ENCODE measurements at places on chromosomes 3 and 15. TPM values are rescaled to one million over a fixed set of nuclear protein-coding genes. Genes with fewer than 3 reads are reported as not detected.

The PEX11A gene
- total RNA-seq: 7.8 TPM

GRCh38 chr3:152817400-152817799 lies 17.5 kb upstream of the P2RY1 start:
- DNase-seq: no peak

The UTS2B gene
- 0.64 TPM for total RNA-seq

- DNase-seq: no peak
These were observed 301.0 kb upstream of the LYSMD4 start for GRCh38 chr15:100034191-100034590.

GRCh38 chr15:33473005-33473404 lies 162.2 kb downstream of the RYR3 start:
- no peak for DNase-seq

GRCh38 chr15:77568973-77569728 lies 63.6 kb downstream of the LINGO1 start:
- no peak for DNase-seq

- no peak for DNase-seq
These were observed 379.9 kb upstream of the RBMS3 start for GRCh38 chr3:28901018-28901417.

- DNase-seq: no peak
These were observed 958 bp downstream of the GLDN start for GRCh38 chr15:51342227-51342999.

The RAD54L2 gene
- total RNA-seq: 33.5 TPM

- peak; percentile 66 for DNase-seq
These were observed 466 bp downstream of the IQSEC1 start for GRCh38 chr3:13072600-13073325.

GRCh38 chr3:53300826-53301225 lies 45.0 kb upstream of the TKT start:
- DNase-seq: no peak

DNA sequence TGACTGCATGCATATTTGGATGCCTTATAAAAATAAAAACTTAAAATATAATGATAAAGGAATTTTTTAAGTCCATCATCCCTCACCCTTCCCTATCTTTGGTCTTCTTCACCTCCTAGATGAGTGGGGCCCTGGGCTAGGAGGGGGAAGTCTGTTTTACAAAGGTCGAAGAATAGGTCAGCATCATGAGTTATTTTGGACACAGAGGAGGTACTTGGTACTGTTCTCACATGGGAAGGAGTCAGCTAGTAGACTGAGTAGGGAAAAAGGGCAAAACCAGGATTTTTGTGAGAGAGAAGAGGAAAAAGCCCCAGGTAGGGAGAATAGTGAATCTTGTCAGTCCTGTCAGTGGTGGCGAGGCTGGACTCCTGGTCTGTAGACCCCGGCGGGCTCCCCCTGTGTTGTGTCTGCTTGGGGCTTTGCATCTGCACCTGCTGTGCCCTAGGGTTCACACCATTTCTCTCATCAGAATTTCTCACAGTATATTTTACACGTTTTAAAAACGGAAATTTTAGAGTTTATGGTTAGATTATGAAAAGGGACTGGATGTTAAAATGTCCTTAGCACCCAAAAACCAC lies 17.2 kb downstream of the GCSAM start:
- no peak for DNase-seq

The AGBL1 gene
- 0.91 TPM for total RNA-seq

DNA sequence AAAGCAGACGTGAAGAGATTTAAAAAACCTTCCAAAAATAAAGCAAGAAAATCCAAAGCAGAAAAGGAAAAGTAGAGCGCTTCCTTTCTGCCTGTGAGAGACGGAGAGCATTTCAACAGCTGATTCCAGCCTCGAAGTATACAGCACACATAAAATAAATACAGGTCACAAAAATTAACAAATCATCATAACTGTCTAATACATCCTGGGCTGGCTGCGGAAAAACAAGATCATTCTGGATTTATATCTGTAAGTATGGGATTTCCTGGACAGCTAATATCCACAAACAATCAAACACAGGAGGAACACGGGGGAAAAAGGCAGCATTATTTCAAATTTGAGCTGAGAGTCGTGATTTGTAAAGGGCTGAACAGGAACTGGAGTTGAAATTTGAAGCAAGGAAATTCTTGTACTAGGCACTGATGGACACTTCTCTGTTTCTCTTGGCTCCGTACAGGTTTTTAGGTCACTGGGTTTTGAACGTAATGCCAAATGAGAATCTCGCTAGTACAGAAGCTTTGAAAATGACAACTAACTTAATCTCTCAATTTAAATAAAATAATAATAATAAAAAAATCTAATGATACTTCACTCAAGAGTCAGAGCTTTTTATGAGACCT lies 577.7 kb downstream of the FOXP1 start:
- no peak for DNase-seq

The ARPIN gene
- 16.3 TPM for total RNA-seq

GRCh38 chr3:63047068-63047467 lies 171.9 kb upstream of the CADPS start:
- DNase-seq: no peak

DNA sequence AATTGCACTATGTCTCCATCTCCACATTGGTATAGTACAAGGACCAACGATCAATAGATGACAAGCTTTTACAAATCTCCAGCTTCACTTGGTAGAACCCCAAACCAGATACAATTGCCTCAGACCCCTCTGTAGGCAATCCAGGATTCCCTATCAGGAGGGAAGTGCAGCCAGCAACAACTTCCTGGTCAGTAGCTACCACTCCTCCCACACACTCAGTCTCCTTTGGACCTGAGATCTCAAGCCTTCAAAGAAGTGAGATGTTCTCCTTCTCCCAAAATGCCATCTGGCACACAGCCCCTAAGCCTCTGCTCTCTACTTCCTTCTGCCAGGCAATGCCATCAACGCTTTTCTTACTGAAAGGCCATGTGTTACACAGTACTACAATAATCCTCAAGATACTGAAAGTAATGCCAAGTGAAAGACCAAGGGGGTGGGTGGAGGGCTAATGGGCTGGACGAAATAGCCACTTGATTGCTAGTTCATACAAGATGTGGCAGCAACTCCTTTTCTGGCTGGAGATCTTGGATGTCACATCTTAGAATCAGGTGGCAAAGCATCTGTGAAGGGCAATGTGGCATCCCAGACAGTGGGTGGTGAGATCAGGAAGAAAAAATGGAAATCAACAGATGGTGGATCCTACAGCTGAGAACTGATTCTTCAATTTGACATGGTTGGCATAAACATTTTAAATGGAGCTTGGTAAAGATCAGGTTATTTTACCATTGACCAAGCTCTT lies 75.3 kb upstream of the ACP3 start:
- DNase-seq: peak; percentile 1

The SYNM gene
- total RNA-seq: 11.9 TPM

- DNase-seq: no peak
These were observed 73.9 kb downstream of the PRICKLE2 start for GRCh38 chr3:64151342-64151871.

- DNase-seq: no peak
These were observed 166.4 kb downstream of the SUCNR1 start for GRCh38 chr3:152039887-152040286.

DNA sequence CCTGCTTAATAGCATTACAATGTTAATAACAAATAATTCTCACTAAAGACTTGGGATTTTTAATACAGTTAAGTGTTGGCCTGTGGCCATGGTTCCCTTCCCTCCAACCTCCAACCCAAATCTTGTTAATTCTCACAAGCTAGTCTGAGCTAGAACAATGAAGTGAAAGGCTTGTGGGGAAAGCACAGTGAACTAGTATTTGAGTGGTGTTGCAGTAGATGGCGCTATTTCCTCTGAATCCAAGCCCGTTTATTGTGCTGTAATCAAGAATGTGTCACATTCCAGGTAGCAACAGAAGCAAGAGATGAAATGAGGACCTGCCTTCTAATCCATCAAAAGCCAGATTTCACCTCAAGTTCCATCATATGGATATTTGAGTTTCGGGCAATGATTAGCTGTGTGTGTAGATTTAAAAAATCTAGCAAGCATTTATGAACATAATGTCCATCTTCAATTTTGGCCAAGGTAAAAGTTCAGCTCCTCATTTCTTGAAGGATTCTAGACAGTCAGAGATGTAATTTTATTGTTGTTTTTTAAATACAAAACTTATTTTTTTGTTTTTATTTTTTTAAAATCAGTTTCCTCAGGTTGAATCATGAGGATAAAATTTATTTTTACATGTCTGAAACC lies 160.7 kb downstream of the SQOR start:
- DNase-seq: peak; percentile 27

The TCF12 gene
- 250 TPM for total RNA-seq

The DNASE1L3 gene
- total RNA-seq: 0.54 TPM
